ENCODE measurements at places on chromosomes 16 and 17.

DNA sequence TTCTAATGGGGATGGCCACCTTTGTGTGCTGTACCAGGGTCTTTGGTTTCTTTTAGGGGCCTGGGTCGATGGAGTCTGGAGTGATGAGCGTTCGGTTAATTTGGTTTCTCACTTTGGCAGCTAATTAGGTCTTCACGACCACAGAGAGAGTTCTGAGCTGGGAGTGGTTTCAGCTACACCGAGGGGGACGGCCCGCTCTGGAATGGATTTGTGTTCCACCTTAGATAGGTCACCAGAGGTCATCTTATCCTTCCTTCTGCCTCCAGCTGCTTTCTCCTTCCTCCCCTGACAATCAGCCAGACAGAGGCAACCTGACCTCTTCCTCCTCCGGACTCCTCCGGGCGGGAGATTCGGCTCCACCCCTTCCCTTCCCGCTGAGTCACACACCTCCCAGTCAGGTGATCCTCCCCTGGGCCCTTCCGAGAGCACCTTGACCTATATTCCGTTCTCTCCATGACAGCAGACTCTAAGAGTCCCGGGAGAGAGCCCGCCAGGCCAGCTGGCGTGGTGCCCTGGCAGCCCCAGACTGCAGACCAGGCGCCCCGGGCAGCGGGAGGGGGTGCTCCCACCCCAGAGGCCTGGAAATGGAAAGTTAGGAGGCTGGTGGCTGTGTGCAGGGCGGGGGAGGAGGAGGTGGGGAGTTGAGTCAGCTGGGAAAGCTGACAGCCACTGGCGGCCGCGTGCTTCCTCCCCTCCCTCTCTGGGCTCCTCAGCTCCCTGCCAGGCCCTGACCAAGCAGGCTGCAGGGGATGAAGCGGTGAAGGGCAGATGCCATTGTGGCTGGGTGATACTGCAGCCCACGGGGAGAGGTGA is 44.7 kb downstream of the CHD9 start:
- peak; percentile 93 for DNase-seq

DNA sequence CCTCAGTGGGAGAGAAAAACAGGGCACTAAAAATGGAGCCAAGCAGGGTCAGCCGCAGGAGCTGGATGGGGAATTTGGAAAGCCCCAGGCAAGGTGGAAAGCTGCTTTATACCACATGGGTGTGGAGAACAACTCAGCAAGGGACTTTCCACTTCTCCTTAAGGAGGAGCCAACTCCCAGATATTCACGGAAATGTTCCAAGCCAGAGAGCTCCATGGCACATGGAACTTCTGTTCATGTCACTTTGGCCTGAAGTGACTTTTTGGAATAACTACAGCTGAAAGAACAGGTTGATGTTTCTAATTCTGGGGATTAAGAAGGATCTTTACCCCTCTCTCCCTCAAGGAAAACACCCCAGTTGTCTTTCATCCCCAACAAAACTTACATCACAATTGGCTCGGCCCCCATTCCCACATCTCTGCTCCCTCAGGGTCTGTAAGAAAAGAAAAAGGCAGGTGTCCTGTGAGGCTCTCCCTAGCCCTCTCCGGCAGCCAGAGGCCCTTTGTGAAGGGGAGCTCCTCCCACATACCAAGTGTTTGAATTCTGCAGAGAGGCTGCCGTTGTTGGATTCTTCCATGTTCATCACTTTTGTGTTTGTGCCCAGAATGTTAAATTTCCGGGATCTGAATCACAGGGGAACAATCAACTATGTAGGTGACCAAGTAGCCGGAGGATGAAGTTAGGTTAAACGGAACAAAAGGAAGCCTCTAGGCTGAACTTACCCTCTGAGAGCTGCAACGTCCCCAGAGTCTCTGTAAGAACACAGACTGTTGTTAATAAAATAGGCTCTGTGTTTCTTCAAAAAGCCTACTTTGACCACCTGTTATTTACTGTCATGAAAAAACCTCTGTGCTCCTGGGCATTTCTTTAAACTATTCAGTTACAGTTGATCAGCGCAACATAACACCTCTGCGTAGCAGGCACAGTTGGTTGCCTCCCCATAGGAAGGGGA is 41.0 kb downstream of the STAT5A start:
- peak; percentile 57 for DNase-seq

- DNase-seq: peak; percentile 31
These were observed 154.8 kb upstream of the HSBP1 start for GRCh38 chr16:83652943-83653342.

GRCh38 chr17:14672830-14673229 is 371.9 kb downstream of the HS3ST3B1 start:
- DNase-seq: peak; percentile 89

- no peak for DNase-seq
These were observed 8.1 kb downstream of the MRM1 start for GRCh38 chr17:36609498-36609862.

- DNase-seq: no peak
These were observed 13.5 kb upstream of the ADORA2B start for GRCh38 chr17:15931394-15931793.

DNA sequence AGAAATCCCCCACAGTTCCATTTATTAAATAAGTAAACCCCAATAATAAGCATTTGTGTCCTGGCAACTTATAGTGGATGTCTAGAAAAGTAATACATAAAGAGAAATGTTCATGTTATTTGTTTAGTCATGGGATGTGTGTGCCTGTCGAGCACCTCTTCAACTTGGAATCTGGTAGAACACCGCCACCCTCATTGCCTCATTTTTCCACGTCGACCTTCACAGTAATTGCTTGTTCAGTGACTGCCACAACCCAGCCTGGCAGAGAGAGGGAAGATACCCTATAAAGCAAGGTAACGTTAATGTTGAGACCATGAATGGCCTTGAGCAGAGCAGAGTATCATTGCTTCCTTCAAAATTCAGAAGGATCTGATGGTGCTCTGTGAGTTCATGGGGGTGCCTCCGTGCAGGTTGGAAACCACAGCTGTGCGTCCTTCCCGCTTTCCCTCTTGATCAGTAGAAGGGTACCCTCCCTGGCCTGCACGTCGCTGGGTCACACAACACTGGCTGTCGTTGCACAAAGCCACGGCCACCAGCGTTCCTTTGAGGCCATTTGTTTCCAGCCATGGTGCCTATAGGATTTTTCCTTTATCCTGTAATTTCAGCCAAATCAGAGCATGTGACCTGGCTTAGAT is 3.7 kb upstream of the DNASE1 start:
- no peak for DNase-seq

- DNase-seq: no peak
These were observed 109.6 kb downstream of the PPM1E start for GRCh38 chr17:58865301-58865700.

- DNase-seq: no peak
These were observed 31.7 kb downstream of the RPA1 start for GRCh38 chr17:1861391-1862010.

DNA sequence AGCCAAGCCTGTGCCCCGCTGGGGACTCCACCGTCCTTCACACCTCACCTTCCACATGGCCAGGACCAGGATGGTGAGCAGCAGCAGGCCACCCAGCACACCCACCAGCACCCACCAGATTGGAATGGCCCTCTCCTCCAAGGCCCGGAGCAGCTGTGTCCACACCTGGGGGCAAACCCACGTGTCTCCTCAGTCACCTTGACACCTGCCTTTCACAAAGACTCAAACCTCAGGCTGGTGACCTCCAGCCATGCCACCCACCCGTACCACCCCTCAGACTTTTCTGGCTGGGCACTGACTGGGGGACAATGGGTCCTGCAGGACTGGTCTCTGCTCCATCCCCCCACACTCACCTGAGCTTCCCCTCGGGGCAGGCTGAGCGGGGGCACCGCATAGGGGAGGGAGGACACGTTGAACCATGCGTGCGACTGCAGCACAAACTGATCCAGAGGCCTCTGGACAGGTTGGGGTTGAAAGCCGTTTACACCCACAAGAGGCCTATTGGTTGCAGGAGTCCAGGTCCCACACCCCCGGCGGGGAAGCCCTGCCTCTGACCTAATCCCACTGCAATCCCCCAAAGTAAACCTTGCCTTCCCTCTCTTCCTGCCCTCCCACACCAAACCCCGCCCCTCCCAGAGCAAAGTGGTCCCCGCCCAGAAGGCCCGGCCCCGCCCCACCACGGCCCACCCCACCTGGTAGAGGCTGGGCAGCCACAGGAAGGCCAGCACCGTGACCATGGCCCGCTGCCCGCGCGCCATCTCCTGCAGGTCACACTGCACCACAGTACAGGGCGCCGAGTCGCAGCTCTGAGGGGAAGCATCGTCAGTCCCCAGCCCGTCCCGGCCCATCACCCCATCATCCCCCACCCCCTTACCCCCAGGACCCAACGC is 10.9 kb upstream of the FAM171A2 start:
- no peak for DNase-seq

DNA sequence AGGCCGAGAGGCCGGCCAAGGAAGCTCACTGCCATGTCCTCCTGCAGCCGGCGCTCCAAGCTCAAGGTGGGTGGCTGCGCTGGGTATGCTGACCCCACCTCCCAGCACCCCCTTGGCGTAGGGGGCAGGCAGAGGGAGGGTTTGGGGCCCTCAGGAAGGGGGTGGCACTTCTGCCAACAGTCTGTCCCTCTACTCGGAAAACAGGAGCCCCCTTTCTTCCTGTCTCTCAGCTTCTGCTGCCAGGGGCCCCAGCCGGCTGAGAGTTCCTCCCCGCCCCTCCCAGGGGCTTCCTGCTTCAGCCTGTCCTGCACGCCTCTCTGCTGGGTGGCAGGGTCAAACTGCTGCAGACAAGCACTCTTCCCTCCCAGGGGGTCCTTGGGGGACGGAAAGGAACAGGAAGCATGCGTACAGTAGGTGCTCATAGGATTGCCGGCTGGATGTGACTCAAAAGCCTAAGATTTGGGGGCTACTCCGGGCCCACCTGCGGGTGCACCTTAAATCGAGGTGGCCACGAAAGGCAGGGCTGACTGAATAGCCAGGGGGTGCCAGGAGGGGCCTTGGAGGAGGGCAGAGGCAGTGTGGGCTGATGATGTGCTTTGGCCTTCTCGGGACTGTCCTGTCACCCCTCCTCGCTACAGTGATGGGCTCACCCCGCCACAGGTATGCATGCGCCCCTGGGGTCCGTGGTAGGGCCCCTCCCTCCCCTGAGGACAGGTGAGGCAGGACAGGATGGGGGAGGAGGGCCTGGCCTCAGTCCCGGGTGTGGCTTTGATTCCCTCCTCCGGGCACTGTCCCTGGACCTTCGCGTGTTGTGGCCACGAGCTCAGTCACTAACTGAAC is 4.0 kb downstream of the CBX2 start:
- no peak for DNase-seq

- DNase-seq: no peak
These were observed 2.2 kb downstream of the MYO19 start for GRCh38 chr17:36532435-36532975.

DNA sequence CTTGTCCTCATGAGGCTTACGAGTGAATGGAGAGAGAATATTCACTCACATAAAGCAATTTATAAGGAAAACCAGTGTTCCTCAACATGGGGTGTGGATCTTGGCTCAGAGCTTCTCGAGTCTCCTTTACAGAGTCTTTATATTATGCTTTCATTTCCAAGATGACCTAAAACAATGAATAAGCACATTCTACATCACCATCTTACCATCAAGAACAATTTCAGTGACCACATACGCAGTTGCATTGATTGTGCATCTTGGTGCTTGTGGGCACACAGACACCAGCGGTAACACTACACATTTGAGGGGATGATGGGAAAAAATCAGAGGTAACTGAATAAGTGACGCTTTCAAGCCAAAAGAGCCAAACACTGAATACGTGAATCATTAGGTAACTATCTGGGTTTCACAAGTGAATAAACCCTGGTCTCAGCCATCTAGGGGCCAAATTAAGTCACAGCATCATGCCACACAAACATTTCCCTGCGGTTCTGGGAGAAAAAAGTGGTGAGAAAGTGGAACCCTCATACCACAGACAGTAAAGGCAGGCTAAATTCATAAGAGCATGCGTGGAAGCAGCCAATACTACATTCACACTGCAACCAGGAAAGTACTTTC is 9.4 kb downstream of the CWC25 start:
- DNase-seq: peak; percentile 82

GRCh38 chr17:2158396-2158780 is 103.5 kb downstream of the HIC1 start:
- no peak for DNase-seq

DNA sequence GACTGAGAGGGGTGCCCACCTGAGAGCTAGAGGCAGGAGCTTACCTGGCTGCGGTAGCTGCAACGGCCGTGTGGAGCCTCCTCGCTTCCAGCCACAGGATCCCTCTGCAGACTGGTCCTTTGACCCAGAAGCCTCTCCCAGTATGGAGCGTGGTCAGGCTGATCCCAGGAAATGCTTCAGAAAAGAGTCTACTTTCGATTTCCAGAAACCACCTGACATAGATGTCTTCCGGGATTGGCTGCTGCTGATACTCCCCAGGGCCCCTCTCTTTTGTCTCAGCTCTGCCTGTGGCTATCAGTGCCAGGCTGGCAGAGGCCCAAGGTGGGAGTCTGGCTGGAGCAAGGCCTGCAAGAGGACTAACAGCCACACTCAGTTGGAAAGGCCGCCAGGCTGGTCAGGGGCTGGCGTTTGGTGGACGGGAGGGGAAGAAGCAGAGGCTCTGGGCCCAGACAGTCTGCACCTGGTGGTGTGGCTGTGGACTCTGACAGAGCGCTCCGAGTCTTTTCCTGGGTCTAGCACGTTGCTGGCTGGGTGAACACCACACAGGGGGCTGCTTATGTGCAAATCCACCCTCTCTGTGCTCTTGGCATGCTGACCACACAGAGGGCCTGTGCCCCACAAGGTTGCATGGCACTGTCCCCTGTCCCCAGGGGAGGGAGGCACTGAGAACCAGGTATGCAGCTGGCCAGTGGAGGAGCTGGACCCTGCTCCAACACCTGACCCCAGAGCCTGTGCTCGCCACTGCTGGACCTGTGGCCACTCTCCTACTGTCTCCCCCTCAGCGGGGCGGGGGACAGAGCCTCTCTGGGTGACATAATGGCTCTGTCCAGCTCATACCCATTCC is at the start of gene LGALS3BP:
Gene LGALS3BP, minus strand, starts transcription at position 144 of the 844 bp plus-strand sequence. CDS start 2,732 bp downstream, outside the sequence.
- peak; percentile 88 for DNase-seq

GRCh38 chr17:33239702-33240101 is 53.4 kb downstream of the ASIC2 start:
- no peak for DNase-seq

- peak; percentile 97 for DNase-seq
These were observed 15.0 kb downstream of the TRPV1 start for GRCh38 chr17:3594051-3594800.

DNA sequence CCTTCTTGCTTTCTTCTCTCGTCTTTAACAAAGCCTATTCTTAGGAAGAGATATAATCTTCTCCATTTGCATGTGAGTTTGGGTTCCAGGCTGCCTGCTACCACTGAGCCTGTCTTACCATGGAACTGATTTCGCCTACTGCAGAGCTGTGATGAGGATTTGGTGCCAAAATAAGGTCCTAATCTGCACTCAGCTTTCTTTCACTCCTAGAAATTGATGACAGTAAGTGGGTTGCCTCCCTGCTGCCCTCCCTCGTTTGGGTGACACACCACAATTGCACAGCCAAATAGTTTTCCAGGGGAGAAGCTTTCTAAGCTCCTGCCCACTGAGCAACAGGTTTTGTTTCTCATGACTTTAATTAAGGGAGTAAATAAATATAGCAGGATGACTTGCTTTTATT is 25.1 kb upstream of the ASIC2 start:
- no peak for DNase-seq

DNA sequence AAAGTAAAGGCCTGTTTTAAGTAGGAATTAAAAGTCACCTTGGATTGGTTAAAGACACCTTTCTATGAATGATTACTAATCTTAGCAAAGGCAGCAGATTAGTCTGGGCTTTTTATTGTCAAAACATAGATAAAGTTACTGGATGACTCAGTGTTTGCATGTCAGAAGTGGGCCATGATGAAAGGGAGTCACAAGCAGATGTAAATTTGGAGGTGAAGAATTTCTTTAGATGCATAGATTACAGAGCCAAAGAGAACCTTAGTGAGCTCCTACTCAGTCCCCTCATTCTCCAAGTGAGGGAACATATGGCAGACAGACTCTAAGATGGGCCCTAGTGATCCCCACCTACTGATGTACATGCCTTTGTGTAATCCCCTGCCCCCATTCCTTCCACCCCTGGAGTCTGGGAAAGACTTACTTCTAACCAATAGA is 124.5 kb downstream of the HS3ST3A1 start:
- peak; percentile 79 for DNase-seq

All from choroid plexus epithelial cell (primary cell).